Activated CD8-positive, alpha-beta memory T cell treated with anti-CD3 and anti-CD28 coated beads, Interleukin-2, amount 10 ng/mL, durations not matched to agents 7 days and 5 days (primary cell): ENCODE measurements at places on chromosomes 1 and 21. TPM values are rescaled to one million over a fixed set of nuclear protein-coding genes. Genes with fewer than 3 reads are reported as not detected.

DNA sequence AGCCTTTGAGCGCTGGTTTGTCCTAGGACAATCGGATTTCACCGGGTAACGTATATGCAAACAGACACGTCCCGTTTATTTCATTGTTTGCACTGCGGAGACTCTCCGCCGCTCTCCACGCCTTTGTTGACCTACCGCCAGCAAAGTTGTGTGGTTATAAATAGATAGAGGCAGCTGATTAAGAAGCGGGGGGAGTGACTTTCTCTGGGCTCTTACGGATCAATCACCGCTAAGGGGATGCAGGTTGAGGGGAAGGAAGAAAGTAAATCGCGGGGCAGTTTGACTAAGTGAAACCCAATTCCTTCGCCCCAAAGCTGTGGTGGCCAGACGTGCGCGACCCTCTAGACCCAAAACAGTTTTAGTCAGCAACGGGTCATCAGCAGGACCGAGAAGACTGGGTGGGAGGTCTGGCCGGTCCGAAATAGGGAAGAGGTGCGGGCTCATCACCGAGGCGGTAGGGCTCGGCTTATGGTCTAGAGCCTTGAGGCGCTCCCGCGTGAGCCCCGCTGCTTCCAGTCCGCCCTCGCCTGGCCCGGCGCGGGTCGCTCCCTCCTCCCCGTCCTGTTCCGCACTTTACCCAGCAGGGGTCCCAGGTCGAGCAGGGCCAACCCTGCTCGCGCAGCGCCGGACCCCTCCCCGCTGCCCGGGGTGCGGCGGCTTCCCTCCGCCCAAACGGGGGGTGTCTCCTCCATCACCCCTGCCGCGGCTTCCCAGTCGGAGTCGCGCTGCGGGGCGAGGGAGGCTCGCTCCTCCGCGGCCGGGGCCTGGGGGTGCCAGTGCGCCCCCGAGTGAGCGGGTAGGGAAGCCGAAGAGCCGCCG lies 120.8 kb upstream of the RRP15 start:
- DNase-seq, result no peak

The MX2 gene
- total RNA-seq, result 65.1 TPM

DNA sequence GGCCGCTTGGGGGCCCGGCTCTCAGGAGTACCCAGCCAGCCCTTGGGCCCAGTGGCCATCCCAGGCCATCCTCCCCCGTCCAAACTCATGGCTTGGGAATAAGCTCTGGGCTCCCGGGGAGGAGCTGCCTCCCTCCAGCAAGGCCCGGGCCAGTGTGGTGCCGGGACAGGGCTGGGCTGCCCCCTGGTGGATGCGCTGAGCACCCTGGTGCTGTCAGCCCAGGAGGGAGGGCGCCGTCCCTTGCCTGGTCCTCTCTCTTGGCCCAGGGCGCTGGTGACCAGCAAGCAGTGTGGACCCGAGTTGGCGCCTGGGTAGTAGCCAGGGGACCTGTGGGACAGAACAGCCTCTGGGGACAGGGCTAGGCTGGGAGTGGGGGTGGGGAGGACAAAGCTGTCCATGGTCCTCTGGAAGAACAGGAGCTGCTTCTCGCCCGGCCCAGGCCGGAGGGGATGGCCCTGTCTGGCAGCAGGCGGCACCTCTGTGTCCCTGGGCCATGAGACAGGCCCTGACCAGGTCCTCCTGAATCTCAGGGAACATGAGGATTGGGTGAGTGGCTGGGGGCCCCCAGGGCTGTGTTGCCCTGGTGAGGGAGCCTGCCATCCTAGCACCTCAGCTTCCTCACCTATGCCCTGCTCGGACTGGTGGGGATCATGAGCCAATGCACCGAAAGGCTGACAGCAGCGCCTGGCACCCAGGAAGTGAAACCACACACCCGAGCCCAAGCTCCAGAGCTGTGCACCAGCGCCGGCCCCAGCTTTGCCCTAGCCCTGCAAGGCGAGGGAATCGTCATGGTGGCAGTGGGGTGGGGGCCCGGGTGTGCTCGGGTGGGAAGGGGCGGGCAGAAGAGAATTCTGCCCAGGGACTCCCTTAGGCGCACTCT lies 9.4 kb downstream of the MORN1 start:
- DNase-seq, result peak; percentile 85

DNA sequence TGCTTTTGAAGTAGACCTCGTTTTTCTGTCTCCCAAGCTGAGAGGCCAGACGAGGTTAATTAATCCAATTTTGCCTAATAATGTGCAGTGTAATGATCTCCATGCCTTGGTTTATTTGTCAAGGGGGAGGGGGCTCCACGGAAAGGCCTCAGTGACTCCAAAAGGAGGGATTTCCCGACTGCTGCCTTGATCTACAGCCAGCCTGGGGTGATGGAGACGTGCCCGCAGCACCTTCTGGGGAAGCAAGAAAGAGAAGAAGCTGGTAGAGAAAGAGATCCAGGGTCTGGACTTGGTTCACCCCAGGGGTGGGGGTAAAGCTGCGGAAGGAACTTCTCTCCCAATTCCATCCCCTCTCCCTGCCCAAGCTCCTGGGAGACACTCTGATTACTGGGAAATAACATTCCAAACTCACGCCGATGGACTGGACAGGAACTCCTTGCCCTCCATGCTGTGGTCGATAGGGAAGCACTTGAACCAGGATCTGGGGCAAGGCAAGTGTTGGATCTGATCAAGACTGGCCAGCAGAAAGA lies 44.1 kb upstream of the SIM2 start:
- no peak for DNase-seq

The CACNA1S gene
- not detected for total RNA-seq

DNA sequence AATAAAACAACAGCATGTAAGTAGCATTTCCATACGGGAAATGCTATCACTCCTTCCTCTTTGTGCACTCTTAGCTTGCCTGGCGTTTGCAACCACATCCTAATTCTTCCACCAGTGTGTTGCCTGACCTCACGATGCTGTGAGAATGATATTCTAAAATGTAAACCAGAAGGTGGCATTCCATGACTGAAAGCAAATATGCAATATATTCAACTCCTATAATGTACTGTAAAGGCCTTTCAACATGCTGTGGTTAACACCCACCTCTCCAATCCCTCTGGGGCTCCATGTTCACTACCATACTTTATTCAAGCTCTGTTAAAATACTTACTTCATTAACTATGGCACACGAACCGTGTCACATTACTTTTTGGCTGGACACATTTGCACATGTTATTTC lies 420.6 kb upstream of the DEPDC1 start:
- no peak for DNase-seq

DNA sequence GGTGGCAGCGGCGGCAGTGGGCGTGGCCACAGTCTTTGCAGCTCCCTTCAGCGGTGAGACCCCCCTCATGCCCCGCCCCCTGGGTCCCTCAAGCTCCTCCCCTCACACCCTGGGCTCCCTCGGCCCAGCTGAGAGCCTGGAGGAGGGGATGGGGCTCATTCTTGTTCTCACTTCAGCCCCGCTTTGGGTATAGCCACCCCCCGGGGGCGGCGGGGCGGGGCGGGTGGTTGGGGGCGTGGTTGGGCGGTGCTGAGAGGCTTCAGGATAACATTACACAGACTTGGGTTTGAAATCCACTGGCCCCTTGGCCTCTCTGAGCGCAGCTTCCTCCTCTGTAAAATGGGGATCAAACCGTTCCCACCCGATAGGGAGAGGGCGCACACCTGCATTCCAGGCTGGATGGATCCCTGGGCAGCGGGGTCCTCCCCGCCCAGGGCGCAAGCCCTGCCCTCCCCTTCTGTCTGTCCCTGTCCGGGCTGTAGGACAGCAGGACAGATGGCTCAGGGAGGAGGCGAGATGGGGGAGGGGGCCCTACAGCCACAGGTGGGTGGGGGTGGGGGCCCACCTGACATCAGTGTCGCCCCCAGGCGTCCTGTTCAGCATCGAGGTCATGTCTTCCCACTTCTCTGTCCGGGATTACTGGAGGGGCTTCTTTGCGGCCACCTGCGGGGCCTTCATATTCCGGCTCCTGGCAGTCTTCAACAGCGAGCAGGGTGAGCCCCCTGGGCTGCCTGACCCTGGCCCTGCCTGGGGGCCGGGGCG lies 5.1 kb downstream of the CLCNKA start:
- no peak for DNase-seq
